ENCODE measurements at places on chromosomes 3 and 15. TPM values are rescaled to one million over a fixed set of nuclear protein-coding genes. Genes with fewer than 3 reads are reported as not detected.
A peak's percentile ranks its signal among the peaks of the same experiment; 100 is the strongest.

ANKRD34C gene
- not detected for total RNA-seq

GRCh38 chr15:29070471-29071231 lies 184.9 kb downstream of the APBA2 start:
- H3K36me3 ChIP-seq = no peaks in the 10 kb centered on the region
- H3K4me3 ChIP-seq = no peak overlapping the region
- no peak for DNase-seq
- no peaks in the 10 kb centered on the region for H3K27me3 ChIP-seq
- H3K27ac ChIP-seq = no peak overlapping the region

DNA sequence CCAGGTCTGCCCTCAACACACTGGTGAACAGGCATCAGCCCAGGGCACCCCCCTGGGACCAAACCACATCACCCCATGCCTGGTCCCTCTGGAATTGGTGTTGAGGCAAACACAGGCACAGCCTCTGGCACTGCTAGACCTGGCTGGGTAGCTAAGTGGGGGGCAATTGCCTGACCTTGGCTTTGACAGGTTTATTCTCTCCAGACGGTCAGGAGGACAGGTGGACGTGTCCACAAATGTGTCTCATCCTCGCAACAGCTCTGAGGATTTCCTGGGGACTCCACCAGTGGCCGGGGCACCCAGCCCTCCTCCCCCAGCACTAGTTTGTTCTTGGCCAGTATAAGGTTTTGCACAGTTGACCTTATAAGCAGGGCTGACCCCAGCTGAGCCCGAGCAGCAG lies 31.3 kb downstream of the TKT start:
- H3K36me3 ChIP-seq = peaks cover 52% of the 10 kb centered on the region
- DNase-seq = no peak
- H3K27ac ChIP-seq = no peak overlapping the region

DNA sequence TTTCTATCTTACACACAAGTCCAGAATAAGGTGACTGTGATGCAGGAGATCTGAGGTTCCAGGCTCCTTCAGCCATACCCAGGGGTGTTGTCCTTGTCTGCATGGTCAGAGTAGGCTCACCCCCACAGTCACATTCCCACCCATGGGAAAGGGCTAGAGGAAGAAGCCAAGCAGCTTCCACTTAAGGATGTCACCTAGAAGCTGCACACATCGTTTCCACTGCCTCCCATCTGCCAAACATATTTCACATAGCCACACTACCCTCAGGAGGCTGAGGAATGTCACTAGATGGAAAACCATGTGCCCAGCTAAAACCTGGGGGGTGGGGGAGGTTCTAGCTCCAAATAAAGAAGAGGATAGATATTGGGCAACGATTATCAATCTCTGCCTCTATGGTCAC lies 58.1 kb downstream of the TMEM39A start:
- no peaks in the 10 kb centered on the region for H3K4me1 ChIP-seq
- no peaks in the 10 kb centered on the region for H3K27me3 ChIP-seq
- H3K27ac ChIP-seq = no peak overlapping the region
- no peak for DNase-seq

GRCh38 chr3:10647376-10647775 lies 142.0 kb upstream of the ATP2B2 start:
- H3K4me3 ChIP-seq = no peak overlapping the region
- H3K4me1 ChIP-seq = no peaks in the 10 kb centered on the region
- no peaks in the 10 kb centered on the region for H3K36me3 ChIP-seq
- H3K27ac ChIP-seq = no peak overlapping the region
- no peaks in the 10 kb centered on the region for H3K27me3 ChIP-seq
- no peak for DNase-seq

LRRC31 gene
- not detected for total RNA-seq

MORC1 gene
- not detected for total RNA-seq

PLA2G4F gene
- total RNA-seq = 0.78 TPM

- H3K27me3 ChIP-seq = no peaks in the 10 kb centered on the region
- H3K4me1 ChIP-seq = no peaks in the 10 kb centered on the region
- peak overlapping the region; percentile 38 for H3K27ac ChIP-seq
- no peaks in the 10 kb centered on the region for H3K36me3 ChIP-seq
- DNase-seq = no peak
Measured at GRCh38 chr3:121957674-121958415, 63.6 kb downstream of the SLC15A2 start.

- no peaks in the 10 kb centered on the region for H3K36me3 ChIP-seq
- H3K27me3 ChIP-seq = no peaks in the 10 kb centered on the region
- peak overlapping the region; percentile 71 for H3K27ac ChIP-seq
- no peak for DNase-seq
Measured at GRCh38 chr15:73633991-73634495, 854 bp upstream of the NPTN start.

DNA sequence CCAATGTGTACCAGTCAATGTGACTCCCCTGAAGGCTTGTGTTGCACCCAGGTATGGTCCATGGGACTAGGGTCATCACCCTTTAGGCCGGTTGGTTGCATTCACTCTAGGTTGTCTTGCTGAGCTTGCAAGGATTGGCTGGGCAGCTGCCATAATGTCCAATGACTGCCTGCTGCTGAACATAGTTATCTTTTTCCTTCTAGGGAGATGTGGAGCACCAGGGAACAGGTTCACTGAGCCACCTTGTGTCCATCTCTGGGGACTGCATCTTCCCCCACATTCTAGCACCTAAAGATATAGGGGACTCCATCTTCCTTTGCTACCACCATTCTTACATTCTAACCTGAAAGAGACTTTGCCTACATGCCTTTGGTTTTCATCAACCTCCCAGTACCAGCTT lies 580.4 kb upstream of the TBL1XR1 start:
- H3K36me3 ChIP-seq = no peaks in the 10 kb centered on the region
- DNase-seq = no peak
- no peak overlapping the region for H3K27ac ChIP-seq
- H3K27me3 ChIP-seq = no peaks in the 10 kb centered on the region

- H3K27me3 ChIP-seq = no peaks in the 10 kb centered on the region
- no peaks in the 10 kb centered on the region for H3K36me3 ChIP-seq
- no peak overlapping the region for H3K27ac ChIP-seq
- H3K4me1 ChIP-seq = peaks cover 3% of the 10 kb centered on the region
- DNase-seq = no peak
Measured at GRCh38 chr3:50192124-50192523, 714 bp downstream of the GNAT1 start.

- no peaks in the 10 kb centered on the region for H3K27me3 ChIP-seq
- no peaks in the 10 kb centered on the region for H3K36me3 ChIP-seq
- H3K27ac ChIP-seq = no peak overlapping the region
- no peaks in the 10 kb centered on the region for H3K4me1 ChIP-seq
- H3K4me3 ChIP-seq = no peak overlapping the region
Measured at GRCh38 chr15:33671456-33671855, 296.8 kb upstream of the CHRM5 start.

- H3K36me3 ChIP-seq = no peaks in the 10 kb centered on the region
- no peak for DNase-seq
- H3K4me3 ChIP-seq = no peak overlapping the region
- H3K27me3 ChIP-seq = no peaks in the 10 kb centered on the region
- H3K4me1 ChIP-seq = no peaks in the 10 kb centered on the region
Measured at GRCh38 chr15:76107169-76107568, 47.4 kb downstream of the TMEM266 start.

GRCh38 chr15:36278219-36278618 lies 301.2 kb upstream of the CDIN1 start:
- no peaks in the 10 kb centered on the region for H3K36me3 ChIP-seq
- no peak overlapping the region for H3K27ac ChIP-seq
- H3K27me3 ChIP-seq = no peaks in the 10 kb centered on the region
- no peak for DNase-seq
- no peak overlapping the region for H3K4me3 ChIP-seq

GRCh38 chr15:59830873-59831272 lies 141.8 kb upstream of the BNIP2 start:
- H3K4me1 ChIP-seq = no peaks in the 10 kb centered on the region
- H3K27ac ChIP-seq = no peak overlapping the region
- DNase-seq = no peak
- no peak overlapping the region for H3K4me3 ChIP-seq
- H3K36me3 ChIP-seq = no peaks in the 10 kb centered on the region

MYD88 gene
- total RNA-seq = 49.7 TPM

DNA sequence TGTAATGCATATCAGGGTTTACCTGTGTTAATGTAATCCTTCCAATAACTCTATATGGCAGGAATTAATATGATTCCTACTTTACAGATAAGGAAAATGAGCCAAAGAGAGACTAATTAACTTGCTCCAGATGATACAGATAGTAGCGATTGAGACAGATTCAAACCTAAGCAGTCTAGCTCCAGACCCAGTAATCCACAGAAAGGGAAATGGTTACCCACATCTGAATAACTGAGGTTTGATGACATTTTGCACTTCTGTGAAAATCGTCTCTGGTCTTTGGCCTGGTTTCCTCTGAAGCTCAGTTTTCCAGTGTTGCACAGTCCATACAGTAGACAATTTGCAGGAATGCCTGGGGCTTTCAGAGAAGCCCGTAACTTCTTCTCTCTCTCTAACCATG lies 177.1 kb upstream of the UMPS start:
- no peak for DNase-seq
- no peaks in the 10 kb centered on the region for H3K27me3 ChIP-seq
- H3K4me3 ChIP-seq = no peak overlapping the region
- H3K4me1 ChIP-seq = peaks cover 31% of the 10 kb centered on the region
- no peak overlapping the region for H3K27ac ChIP-seq

GRCh38 chr3:71153713-71154112 lies 429.8 kb downstream of the FOXP1 start:
- DNase-seq = no peak
- H3K4me3 ChIP-seq = no peak overlapping the region
- H3K4me1 ChIP-seq = peaks cover 29% of the 10 kb centered on the region
- H3K27ac ChIP-seq = no peak overlapping the region
- H3K27me3 ChIP-seq = no peaks in the 10 kb centered on the region

DNA sequence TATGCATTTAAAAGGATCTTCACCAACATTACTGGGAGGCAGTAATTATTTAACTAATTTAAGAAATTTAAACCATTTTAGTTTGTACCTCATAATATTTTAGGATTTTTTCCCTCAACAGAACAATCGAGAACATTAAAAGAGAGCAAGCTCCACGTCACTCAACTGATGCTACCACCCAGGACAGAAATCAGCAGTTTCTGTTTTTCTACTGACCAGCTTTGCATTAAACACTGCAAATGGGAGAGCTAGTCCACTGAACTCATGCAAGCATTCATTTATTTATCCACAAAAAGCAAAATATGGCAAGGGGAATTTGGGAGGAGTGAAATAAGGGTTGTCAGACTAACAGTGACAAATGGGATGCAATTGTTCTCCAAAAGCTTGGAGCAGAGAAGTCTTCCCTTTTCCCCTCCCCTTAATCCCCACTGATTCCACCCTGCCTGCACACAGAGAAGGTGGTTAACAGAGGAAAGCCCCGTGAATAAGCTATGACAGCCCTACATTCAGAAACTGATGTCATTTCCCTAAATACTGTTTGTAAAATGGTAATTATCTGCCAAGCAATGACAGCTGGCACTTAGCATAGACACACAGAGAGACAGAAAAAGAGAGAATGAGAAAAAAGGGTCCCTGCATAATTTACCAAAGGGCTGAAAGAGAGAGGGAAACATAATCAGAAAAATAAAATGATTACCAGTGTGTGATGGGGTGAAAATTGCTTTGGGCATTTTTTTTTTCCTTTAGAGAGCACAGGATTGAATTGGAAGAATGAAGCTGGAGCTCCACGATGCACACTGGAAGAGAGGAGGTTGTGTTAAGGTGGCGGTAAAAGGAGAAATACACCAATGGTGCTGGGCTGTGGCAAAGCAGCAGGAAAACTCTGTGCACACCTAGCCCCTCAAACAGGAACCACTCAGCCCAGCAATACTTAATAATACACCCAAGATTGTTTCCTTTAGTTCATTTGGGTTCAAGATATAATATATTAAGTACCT lies 777.4 kb downstream of the TUSC7 start:
- no peaks in the 10 kb centered on the region for H3K27me3 ChIP-seq
- no peaks in the 10 kb centered on the region for H3K4me1 ChIP-seq
- no peaks in the 10 kb centered on the region for H3K36me3 ChIP-seq
- no peak overlapping the region for H3K4me3 ChIP-seq

ISL2 gene
- total RNA-seq = not detected

GRCh38 chr15:69590932-69591524 lies 138.4 kb downstream of the RPLP1 start:
- no peaks in the 10 kb centered on the region for H3K36me3 ChIP-seq
- peaks cover 11% of the 10 kb centered on the region for H3K4me1 ChIP-seq
- H3K27ac ChIP-seq = no peak overlapping the region
- no peak for DNase-seq

DNA sequence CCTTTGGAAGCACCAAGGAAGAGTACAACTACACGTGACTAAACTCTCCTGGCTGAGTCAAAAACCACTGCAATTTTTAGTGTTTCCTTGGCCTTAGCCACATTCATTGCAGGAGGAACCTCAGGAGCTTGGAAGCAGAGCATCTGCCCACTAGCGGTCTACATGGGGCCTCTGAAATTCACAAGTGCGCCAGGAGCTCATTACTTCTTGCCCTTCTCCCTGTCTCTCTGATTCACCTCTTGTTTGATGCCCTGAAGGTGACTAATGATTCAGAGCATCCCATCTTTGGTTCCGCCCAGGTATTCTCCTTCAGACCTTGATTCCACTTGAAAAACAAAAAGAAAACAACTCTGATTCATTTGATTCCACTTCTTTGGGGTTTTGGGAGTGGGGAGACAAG lies 201.1 kb upstream of the LPP start:
- no peaks in the 10 kb centered on the region for H3K4me1 ChIP-seq
- no peak overlapping the region for H3K4me3 ChIP-seq
- no peaks in the 10 kb centered on the region for H3K36me3 ChIP-seq
- H3K27me3 ChIP-seq = no peaks in the 10 kb centered on the region
- H3K27ac ChIP-seq = no peak overlapping the region
- DNase-seq = no peak

- no peak overlapping the region for H3K4me3 ChIP-seq
- no peak for DNase-seq
- no peaks in the 10 kb centered on the region for H3K36me3 ChIP-seq
- no peaks in the 10 kb centered on the region for H3K4me1 ChIP-seq
- no peaks in the 10 kb centered on the region for H3K27me3 ChIP-seq
Measured at GRCh38 chr15:99052205-99052604, 44.6 kb upstream of the PGPEP1L start.

BCL2A1 gene
- not detected for total RNA-seq

GRCh38 chr3:126956866-126957650 lies 25.9 kb upstream of the PLXNA1 start:
- no peaks in the 10 kb centered on the region for H3K27me3 ChIP-seq
- no peaks in the 10 kb centered on the region for H3K36me3 ChIP-seq
- H3K4me3 ChIP-seq = no peak overlapping the region
- H3K27ac ChIP-seq = no peak overlapping the region

DNA sequence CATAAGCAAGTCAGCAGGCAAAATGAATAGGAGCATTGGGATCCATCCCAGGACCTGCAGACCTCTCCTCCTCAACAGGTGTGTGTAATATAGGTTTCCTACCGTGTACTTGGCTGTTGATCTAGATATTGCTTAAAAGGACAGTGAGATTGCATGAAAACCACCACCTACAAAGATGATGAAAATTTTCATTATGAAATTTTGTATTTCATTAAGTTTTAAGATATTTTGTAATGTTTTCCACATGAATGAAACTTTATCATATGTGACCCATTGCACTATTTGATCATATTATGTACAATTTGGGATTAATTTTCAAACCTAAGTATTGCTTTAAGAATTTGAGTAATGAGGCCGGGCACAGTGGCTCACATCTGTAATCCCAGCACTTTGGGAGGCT lies 94.3 kb upstream of the TRPM1 start:
- no peaks in the 10 kb centered on the region for H3K4me1 ChIP-seq
- H3K36me3 ChIP-seq = no peaks in the 10 kb centered on the region
- DNase-seq = no peak
- H3K27ac ChIP-seq = no peak overlapping the region
- H3K27me3 ChIP-seq = no peaks in the 10 kb centered on the region
